CD4-positive, alpha-beta T cell treated with Interleukin-4 for 4 hours (primary cell): ENCODE measurements at places on chromosomes 12 and 14.

GRCh38 chr12:57621497-57622292 is 10.5 kb downstream of the ARHGEF25 start:
- DNase-seq, result peak; percentile 42

DNA sequence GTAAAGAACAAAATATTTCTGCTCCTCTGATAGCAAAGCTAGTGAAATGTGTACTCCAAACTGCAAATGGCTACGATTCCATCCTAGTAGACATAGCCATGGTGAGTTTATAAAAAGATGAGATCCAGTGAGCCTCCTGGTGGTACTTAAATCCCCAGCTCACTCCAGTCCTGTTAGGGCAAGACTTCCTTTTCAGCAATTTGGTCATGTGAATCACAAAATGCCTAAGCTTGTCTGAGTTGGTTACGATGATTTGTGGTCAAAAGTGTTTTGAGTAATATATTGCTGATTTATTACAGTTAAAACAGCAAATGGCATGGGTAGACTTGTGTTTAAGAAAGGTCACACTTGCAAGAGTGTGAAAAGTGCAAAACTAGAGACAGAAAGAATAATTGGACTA is 102.7 kb upstream of the NAV3 start:
- DNase-seq, result no peak

DNA sequence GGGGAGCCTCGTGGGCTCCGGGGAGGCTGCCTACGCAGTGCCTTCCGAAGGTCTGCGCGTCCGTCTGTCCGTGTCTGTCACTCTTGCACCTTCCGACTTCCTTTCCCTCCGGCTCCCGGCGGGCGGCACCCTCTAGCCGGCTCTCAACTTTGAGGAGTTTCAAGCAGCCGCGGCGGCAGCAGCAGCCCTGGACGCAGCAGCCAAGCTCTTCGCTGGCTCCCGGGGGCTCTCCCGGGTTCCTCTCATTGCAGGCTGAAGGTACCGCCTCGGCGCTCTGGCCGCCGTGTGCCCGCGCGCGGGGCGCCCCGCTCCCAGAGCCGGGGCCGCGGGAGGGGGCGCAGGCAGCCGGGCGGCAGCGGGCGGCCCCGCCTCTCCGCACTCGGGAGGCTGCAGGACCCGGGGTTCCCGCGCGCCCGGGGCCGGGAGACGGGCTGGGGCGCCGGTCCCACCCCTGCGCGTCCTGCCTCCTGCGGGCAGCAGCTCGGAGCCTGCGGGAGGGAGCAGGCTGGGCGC is at the start of the genes AMIGO2 and PCED1B:
Gene AMIGO2, minus strand, starts transcription at position 492 of the 513 bp plus-strand sequence. CDS start 957 bp downstream, outside the sequence.
Gene PCED1B, plus strand, starts transcription at position 154 of the 513 bp plus-strand sequence. CDS start 155,443 bp downstream, outside the sequence.
- DNase-seq, result peak; percentile 69

GRCh38 chr12:117526757-117527478 is 165.5 kb upstream of the NOS1 start:
- no peak for DNase-seq

DNA sequence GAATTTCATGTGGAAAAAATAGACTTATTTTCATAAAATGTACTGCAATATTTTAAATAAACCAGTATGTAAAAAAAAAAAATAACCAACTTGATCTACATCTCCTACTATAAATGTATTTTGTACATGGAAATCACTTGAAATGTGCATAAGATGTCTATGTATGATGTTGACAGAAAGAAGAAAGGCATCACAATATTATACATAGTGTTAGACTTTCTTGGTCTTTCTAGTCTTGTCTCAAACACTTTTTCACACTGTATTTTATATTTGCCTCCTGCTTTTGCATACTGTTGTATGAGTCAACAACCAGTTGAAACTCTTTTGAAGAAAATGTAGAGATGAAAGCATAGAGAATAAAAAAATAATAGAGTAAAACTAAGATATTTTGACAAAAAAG is 352.4 kb upstream of the MGAT4C start:
- no peak for DNase-seq

DNA sequence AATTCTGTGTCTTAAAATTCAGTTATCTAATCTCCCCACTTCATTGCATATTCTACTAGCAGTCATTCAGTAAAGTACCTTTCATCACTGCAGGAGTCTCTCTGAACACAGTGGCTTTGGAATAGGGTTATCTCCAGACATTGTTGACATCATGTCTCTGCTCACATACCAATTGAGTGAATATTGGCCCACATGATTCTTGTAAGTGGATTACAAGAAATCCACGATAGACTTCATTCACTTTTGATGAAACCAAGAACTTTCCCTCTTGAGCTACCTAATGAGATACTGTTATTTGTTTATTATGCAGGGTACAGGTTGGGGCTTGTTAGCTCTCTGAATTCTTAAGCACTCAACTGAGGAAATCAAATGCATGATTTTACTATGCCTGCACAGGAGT is 284.9 kb downstream of the RAD51B start:
- DNase-seq, result no peak

- DNase-seq, result peak; percentile 41
These were observed 2.1 kb downstream of the DDN start for GRCh38 chr12:48996794-48997718.

DNA sequence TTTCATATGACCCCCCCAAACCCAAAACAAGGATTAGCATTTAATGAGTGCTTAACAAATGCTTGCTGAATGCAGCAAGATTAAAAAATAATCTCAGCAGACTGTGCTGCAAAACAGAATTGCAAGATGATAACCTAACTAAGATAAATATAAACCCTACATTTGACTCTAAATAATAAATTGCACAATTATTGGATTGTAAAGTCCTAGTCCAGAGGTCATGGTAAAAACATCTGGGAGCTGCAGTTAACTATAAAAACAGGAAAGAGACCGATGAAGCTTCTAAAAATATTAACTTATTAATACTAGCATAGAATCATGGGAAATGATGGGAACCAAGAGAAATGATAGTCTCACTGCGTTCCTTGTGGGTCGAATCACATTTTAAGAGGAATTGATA is 37.2 kb downstream of the TSHR start:
- no peak for DNase-seq

DNA sequence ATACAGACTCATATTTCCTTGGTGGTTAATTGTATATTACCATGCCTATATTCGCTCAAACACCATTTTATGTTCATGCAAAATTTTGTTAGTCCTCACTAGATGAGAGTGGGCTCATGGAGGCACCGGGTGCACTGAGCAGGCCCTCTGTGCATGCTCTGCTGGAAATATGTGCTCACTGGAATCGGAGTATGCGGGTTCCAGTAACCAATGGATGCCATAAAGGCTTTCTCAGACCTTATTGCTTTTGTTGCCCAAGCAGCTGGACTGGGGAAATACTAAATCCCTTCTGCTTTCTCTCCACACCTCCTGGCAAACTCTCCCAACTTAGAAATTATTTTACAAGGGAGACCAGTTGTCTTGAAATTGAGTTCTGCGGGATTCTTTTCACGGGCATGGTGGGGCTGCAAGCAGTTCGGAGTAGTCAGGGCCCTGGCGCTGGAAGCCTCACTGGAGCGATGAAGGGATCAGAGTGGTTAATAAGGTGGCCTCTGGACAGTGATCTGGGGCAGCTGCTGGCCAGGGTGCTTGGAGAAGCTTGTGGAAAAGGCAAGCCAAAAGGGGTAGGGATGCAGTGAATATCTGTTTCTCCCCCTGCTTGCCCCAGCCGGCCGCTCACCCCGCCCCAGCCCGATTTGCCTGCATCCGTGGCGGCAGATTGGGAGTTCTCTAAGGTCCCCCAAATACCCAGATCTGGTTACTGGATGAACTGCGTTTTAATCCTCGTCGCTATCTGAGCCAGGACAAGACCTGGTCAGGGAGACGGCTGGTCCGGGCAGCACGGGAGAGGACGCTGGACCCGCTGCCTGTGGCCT is 7.4 kb upstream of the HOXC6 start:
- no peak for DNase-seq

DNA sequence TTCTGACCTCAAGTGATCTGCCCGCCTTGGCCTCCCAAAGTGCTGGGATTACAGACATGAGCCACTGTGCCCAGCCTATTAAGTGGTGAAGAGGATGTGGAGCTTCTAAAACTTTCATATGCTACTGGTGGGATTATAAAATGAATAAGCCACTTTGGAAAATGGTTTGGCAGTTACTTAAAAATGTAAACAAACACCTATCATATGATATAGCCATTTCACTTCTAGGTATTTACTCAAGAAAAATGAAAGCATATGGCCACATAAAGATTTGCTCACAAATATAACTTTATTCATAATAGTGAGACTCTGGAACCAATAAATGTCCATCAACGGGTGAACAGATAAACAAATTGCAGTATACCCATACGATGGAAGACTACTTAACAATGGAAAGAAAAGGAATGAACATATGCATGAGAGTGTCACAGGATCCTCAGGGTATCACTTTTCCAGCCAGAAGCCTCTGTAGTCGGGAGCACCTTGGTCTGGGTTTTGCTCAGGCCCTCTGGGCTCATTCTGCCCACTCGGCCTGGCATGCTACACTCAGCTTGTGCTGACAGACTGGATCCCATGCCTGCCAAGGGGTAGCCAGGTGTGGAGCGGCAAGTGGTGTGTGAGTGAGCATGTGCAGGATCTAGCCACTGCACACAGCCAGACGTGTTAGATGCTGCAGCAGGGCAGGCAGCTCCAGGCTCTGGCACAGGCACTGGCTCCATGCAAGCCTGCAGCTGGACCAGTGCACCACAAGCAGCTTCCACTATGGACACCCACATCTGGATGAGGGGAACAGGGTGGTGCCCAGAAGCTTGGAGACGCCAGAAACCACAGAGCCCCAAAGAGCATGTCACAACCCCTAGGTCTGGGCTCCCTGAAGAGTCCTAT is 213.2 kb upstream of the DIO3 start:
- no peak for DNase-seq

DNA sequence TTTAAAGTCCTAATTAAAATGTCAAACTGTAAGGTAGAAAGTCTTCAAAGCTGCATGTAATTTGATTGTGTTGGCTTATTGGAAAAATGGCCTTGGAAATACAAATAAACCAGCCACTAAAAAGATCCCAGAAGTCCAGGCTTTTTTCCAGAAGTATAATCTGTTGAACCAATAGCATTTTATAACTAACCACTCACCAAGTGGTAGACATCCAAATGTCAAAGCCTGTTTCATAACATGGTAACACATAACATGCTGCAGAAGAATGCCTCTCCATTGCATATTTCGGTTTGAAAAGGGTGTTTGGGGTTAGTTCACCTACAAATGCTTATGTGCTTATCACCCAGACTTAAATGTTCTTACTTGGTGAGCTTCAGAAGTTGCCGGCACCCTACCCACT is 183.7 kb upstream of the DIO2 start:
- no peak for DNase-seq

- DNase-seq, result no peak
These were observed 657.6 kb downstream of the MED13L start for GRCh38 chr12:115619889-115620288.

- DNase-seq, result peak; percentile 10
These were observed 6.8 kb downstream of the CCDC198 start for GRCh38 chr14:57486767-57487379.

DNA sequence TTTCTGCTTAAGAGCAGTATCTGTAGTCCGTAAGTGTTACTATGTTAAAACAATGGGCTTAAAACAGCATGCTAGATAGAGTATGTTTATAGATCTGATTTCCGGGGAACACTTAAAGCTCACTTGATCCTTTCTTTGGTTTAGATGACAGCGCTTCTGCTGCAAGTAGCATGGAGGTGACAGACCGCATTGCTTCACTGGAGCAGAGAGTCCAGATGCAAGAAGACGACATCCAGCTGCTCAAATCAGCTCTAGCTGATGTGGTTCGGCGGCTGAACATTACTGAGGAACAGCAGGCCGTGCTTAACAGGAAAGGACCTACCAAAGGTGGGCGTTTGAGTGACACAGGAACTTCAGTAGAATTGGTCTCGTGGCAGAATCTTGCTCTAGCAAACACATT is 57.5 kb downstream of the EML1 start:
- no peak for DNase-seq

DNA sequence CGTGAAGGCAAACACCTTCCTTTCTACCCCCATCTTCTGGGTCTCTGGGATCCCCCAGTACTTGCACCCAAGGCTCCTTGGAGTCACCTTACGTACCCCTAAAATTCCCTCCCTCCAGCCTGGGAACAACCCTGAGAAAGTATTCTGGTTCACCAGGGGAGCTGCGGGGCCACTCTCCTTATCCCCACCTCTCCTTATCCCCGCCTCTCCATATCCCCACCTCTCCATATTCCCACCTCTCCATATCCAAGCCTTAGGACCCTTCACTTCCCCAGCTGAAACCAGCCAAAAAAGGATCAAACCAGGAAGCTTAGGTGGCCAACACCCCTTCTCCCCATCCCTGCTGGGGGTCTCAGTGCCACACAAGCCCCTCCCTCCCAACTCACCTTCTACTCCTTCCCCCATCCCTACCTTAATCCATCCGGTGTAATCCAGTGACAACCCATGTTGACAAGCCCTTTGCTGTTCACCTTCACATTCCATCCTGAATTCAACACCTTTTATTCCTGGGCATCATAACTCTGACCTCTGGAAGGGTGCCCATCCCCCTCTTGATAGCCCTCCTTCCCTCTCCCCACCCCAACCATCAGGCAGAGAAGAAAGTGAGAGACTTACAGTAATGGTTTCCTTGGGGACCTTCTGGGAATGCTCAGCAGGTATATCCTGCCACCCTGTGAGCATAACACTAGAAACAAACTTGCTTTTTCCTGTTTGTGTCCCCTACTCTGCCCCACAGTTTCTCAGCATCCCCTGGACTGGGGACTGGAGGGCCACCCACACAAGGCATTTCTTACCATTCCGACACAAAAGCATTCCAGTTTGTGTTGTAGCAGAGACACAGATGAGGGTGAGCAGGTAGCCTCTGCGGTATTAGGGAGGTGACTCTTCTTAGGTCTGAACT is 1.6 kb upstream of the MSI1 start:
- DNase-seq, result no peak

DNA sequence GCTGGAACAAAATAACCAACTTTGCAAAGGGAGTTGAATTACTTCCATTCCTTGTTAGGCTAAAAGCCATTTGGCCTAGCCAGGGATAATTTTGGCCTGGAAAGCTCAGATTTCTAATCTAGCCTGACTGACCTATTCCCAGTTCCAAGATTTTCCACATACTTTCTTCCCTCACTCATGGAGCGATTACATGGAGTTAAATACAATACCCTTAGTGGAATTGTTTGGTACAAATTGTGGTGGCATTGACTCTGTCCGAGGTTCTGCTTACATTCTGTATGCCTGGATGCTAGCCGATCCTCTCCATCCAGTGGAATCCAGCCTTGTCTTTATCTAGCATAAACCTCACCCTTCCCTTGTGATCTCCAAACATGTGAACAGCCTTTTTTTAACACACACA is 965.1 kb downstream of the DIO2 start:
- no peak for DNase-seq

GRCh38 chr14:100989924-100990323 is 86.4 kb upstream of the RTL1 start:
- no peak for DNase-seq

- no peak for DNase-seq
These were observed 168.1 kb upstream of the NOVA1 start for GRCh38 chr14:26765768-26766520.

GRCh38 chr12:7346551-7347225 is 42.8 kb downstream of the ACSM4 start:
- DNase-seq, result peak; percentile 13

GRCh38 chr14:39459795-39460478 is 27.7 kb upstream of the FBXO33 start:
- DNase-seq, result no peak
